ENCODE measurements at places on chromosomes 4 and X.

GRCh38 chr4:62797221-62797620 is 1597.1 kb downstream of the ADGRL3 start:
- no peak for DNase-seq

- peak; percentile 9 for DNase-seq
Measured at GRCh38 chr4:165874072-165874790, 1.2 kb downstream of the TLL1 start.

DNA sequence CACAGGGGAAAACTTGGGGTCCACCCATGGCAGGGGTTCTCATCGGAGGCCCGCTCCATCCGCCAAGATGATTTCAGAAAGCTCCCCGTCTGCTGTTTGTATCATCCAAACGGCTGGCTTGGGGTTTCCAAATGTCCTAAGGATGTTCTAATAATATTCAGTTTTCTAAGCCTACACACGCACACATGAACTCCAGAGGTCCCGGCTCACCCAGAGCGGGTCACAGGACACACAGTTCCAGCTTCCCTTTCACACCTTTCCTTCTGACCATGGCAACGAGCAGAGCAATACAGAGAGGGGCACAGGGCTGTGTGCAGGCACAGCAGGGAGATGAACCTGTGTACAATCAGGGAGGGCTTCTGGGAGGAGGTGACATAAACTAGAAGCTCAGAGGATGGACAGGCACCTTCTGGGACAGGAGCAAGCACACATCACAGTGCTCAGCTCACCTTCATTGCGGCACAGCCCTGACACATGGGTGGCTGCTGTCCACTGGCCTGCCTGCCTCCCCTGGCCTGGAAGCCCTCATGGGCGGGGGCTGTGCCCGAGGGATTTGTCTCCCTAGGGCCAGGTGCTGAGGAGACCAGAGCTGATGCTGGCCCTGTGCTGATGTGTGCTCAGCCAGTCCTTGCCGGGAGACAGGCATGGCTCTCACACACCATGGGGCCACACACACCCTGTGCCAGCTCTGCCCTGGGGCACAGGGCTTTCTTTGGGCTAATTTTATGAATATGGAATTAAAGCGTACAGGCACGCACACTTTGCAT is 44.8 kb downstream of the ABLIM2 start:
- no peak for DNase-seq

- peak; percentile 35 for DNase-seq
Measured at GRCh38 chr4:109691411-109691920, 11.8 kb downstream of the CASP6 start.

DNA sequence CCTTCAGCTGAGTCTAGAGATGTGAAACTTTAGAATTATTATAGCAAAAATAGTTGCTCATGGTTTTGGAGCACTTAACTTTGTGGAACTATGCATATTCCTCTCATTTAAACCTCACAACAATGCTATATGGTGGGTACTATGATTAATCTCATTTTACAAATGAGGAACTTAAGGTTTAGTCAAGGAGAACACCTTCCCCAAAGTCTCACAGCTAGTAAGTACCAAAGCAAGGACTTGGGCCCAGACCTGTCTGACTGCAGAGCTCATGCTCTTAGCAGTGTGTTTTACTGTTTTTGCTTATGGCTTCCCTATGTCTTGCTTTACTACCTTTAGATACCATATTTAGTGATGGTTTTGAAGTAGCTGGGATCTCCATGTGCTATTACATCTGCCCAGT is 5.1 kb downstream of the UBE2A start:
- no peak for DNase-seq

- DNase-seq, result peak; percentile 80
Measured at GRCh38 chr4:146175541-146176453, at the start of gene LSM6. Gene LSM6, plus strand, starts transcription at chr4:146175718. Its CDS starts 7,204 bp downstream, at chr4:146182922.

DNA sequence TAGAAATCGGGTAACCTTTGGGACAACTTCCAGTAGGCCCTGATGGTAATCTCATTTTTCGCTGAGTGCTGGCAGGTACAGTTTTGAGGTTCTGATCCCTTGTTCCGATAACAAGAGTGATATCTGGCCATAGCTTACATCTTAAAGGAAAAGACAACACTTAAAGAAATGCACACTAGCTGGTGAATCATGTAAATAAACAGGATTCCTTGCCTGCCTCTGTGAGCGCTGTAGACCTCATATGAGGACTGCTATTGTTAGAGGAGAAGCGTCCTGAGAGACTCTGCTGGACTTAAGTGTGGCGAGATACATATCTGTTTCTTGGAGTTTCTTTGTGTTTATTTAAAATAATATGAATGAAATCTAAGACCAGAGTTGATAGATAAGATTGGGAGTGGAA is 149.3 kb upstream of the SLC4A4 start:
- peak; percentile 33 for DNase-seq

DNA sequence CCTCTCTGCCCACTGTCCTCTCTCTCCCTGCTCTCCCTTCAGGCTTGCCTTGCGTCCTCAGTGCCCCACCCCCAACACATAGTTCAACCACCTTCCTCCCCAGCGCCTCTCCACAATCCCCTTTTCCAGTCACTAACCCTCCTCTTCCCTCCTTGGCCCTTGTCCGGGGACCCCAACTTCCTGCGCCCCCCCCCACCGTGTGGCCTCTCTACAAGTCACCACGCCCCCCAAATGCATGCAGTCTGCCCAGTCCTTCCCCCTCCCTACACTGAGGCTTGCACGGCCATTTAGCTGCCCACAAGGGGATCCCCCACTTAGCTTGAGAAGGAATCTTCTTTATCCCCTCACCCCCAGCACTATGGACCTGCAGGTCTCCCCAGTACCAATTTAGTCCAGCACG is 569 bp downstream of the CXCR3 start:
- DNase-seq, result no peak

DNA sequence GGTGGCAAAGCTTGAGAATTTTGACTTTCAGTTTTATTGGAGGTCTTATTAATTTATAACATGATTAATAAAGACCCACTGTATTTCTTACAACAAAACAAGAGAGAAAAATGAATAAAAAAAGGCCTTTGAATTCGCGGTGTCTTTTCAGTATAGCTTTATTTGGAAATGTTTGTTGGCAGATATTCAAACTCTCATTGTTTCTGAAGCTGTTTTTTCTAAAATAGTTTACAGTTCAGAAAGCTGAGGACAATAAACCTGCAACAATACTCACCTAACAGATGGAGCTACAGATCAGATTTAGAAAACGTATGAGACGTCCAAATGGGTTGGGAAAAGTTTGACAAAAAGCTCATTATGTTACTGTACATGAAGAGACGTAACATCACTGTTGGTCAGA is 2.4 kb upstream of the SPARCL1 start:
- no peak for DNase-seq

GRCh38 chr4:31124008-31124585 is 403.9 kb downstream of the PCDH7 start:
- DNase-seq, result no peak

DNA sequence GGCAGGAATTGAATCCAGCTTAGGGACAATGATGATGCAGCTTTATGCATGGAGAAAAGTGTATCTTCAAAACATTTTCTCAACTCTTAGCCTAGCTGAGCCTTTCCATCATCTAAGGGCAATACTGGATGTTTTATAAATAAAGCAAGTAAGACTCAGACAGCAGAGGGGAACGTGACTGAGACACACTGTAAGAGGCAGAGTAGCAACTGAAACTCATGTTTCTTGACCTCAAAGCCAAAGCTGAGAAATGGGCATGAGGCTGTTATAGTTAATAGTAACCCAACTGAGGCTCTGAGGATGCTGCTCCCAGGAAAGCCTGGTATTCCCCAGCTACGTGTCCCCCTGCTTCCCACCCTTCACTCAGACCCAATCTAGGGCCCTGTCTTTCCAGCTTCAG is 44.6 kb downstream of the ARHGEF9 start:
- no peak for DNase-seq

DNA sequence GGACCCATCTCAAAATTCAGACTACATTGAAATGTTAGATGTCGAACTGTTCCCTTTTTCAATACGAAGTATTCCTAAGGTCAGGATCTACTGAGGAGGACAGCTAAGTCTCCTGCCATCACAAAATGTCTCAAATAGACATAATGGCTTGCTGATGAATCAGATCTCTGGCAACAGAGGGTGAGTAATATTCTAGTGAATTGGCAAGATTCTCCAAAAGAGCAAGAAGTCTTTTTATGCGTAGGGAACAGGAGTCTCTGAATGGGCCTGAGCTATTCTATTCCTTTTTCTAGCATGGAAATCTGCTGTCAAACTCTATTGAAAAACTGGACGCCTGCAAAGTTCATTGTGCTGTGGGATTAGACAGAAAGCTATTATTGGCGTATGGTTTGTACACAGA is 145.4 kb downstream of the FNIP2 start:
- DNase-seq, result peak; percentile 79

All from M059J (cell line).